ENCODE measurements at places on chromosomes 1 and 21. TPM values are rescaled to one million over a fixed set of nuclear protein-coding genes. Genes with fewer than 3 reads are reported as not detected.

- no peak overlapping the region for H3K4me3 ChIP-seq
- H3K27ac ChIP-seq: no peak overlapping the region
Measured at GRCh38 chr1:109634771-109635750, 15.4 kb downstream of the AMPD2 start.

DNA sequence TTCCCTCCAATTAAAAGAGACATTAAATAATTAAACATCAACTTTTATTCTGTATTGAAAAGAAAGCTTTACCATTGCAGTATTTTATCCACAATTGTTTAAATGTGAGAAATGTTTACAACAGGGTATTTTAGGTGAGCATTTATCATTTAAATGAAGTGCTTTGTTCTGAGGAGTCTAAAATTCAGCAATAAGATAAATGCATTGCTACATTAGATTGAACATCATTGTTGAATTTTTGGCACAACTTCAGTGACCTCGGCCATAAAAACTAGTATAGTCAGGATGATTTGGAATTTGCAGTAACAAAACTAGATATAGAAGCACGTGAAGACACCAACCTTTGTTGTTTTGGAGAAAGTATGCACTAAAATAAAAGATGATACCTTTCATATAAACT is 692.9 kb downstream of the USP25 start:
- no peaks in the 10 kb centered on the region for H3K36me3 ChIP-seq
- no peak overlapping the region for H3K4me3 ChIP-seq
- no peaks in the 10 kb centered on the region for H3K4me1 ChIP-seq
- no peaks in the 10 kb centered on the region for H3K27me3 ChIP-seq

DNA sequence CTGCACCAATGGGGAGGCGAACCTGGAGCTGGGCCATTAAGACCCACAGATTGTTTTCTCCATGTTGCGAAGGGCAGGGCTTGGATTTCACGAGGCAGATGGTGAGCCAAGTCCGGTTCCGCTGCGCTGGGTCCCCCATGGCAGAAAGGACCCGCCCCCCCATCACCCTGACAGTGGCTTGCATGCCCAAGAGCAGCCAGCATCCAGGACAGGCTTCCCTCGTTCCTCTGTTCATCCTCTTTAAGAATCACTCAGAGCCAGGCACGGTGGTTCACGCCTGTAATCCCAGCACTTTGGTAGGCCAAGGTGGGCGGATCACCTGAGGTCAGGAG is 15.8 kb upstream of the NPHP4 start:
- no peaks in the 10 kb centered on the region for H3K4me1 ChIP-seq
- no peaks in the 10 kb centered on the region for H3K27me3 ChIP-seq
- H3K36me3 ChIP-seq: no peaks in the 10 kb centered on the region
- no peak overlapping the region for H3K27ac ChIP-seq
- DNase-seq: no peak

DNA sequence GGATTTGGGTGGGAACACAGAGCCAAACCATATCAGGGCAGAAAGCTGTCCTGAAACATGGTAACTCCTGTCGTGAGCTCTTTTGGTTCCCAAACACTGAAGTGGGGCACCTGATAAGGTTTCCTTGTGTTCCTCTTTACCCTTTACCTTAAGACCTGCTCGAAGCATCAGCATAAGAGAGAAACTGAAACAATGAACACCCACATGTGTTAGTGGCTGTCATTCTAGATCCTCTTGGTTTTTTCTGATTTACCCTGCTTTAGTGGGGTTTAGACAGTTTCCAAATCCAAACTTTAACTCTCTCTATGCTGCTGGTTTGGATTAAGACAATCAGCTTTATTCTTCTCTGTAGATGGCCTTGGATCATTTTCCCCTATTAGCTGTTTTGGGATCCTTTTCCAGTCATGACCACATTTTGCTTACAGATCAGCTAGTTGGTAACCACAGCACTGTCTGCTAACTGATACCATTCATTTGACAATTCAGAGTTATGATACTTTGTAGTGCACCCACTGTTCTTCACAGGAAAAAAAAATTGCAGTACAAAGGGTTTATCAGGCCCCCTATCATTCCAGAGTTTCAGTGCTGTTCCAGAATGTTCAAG is 975 bp upstream of the MNDA start:
- no peaks in the 10 kb centered on the region for H3K4me1 ChIP-seq
- no peak for DNase-seq

DNA sequence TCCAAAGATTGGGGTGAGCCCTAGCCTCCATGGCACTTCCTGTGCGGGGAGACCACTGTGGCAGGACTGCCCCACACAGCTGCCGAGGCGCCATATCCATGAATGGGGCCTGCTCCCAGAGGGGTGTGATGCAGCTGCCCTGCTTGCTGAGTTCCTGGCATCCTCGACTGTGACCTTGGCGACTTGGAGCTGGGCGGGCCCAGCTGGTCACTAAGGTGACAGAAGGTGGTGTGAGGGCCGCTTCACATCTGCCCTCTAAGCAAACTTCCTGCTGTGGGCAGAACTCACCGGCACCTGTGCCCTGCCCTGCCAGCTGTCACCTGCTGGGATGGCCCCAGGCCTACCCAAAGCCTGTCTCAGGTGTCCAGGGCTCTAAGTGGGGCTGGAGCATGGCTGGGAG is 9.0 kb downstream of the TMEM61 start:
- DNase-seq: peak; percentile 57
- H3K27ac ChIP-seq: peak overlapping the region; percentile 35
- H3K36me3 ChIP-seq: no peaks in the 10 kb centered on the region

- H3K4me1 ChIP-seq: peaks cover 10% of the 10 kb centered on the region
- DNase-seq: no peak
- no peaks in the 10 kb centered on the region for H3K27me3 ChIP-seq
- H3K36me3 ChIP-seq: peaks cover 6% of the 10 kb centered on the region
- no peak overlapping the region for H3K27ac ChIP-seq
Measured at GRCh38 chr1:184930232-184930631, 44.1 kb downstream of the NIBAN1 start.

DNA sequence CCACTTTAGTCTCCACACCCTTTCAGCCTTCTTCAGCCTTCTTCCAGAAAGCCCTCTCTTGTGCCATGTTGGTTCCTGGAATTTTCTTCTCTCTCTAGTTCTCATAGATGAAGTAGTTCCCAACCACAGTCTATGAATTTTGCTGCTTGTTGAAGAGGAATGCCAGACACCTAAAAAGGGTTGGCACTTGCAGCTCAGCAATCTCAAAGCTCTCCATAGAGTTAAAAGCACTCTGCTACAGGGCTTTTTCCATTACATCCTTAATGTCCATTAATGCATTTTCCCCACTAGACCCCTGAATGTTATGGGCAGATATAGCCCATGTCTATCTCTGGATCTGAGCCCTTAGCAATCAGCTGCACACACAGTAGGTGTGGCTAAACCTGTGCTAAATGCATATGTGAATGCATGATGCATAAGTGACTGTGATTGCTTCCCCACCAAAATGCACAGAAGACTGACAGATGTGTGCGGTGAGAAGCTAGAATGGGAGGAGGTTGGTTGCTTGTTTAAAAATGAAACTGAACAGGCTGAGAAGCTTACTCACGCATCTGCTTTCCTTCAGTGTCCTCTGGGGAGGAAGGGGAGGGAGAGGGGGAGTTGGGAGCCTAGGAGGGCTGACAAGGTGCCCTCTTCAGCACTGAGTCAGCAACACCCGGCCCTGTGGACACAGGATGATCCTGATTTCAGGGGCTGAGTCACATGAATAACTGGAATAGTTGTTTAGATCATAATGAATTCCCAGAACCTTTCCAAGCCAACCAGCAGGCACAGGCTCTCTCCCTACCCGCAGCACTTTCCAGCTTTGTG is 146.1 kb upstream of the FGGY start:
- H3K27me3 ChIP-seq: no peaks in the 10 kb centered on the region
- H3K4me3 ChIP-seq: no peak overlapping the region
- H3K36me3 ChIP-seq: no peaks in the 10 kb centered on the region
- H3K4me1 ChIP-seq: peaks cover 39% of the 10 kb centered on the region

Gene CNIH3
- 5.2 TPM for total RNA-seq

Gene BRINP3
- not detected for total RNA-seq

Gene GFI1
- total RNA-seq: 1.2 TPM

Gene PRKAA2
- 2.6 TPM for total RNA-seq

Gene GBP5
- total RNA-seq: 13.5 TPM

Data from stomach (tissue), 19 donors.